ENCODE measurements at places on chromosomes 2 and 18.

- no peak for DNase-seq
These were observed 28.4 kb upstream of the GTF2A1L start for GRCh38 chr2:48589170-48589767.

DNA sequence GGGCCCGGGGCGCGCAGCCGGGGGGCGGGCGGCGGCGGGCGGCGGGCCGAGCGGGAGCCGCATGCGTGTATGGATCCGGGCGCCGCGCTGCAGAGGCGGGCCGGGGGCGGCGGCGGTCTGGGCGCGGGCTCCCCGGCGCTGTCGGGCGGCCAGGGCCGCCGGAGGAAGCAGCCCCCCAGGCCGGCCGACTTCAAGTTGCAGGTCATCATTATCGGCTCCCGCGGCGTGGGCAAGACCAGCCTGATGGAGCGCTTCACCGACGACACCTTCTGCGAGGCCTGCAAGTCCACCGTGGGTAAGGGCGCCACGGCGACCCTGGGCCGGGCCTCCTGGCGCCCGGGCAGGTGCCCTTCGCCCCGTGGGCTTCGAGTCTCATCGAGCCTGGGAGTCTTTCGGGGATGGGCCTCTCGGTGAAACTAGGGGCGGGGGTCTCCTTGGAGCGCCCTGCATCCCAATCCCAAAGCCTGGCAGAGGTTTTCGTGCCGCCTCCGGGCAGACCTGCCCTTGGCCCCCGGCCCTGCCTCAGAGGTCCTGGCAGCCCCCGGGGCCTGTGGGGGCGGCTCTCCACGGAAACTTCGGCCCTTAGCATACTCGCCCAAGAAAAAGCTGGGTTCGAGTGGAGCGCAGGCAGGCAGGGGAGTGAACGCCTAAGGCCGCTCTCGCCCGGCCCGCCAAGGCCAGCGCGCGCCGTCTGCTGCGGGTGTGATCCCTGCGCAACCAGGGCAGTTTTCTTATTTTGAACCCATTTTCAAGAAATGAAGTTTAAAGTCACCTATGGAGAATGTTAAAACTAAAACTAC is 622 bp downstream of the RAB12 start:
- no peak for DNase-seq

- DNase-seq: no peak
These were observed 155.6 kb downstream of the NCKAP5 start for GRCh38 chr2:133412694-133413093.

- DNase-seq: no peak
These were observed 41.8 kb downstream of the LRP2 start for GRCh38 chr2:169320561-169320960.

- DNase-seq: no peak
These were observed 3.1 kb downstream of the NFE2L2 start for GRCh38 chr2:177261116-177262060.

DNA sequence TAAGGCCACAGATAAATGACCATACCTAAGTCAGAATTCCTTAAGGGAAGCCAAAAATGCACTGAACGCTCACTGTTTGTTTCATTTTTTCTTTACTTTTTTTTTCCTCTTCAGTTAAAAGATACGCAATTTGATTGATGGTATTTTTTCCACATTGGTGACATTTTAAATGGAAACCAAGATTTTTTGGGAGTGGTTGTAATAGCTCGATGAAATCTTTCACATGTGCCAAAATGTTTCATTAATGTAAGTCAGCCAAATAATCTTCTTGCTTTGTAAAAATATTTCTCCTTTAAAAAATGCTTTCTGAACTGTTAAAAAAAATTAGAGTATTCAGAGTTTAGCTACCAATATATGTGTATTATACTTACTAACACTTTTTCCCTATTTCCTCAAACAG is 339.8 kb downstream of the ZEB2 start:
- no peak for DNase-seq

GRCh38 chr2:42296226-42296625 is 64.8 kb downstream of the COX7A2L start:
- DNase-seq: no peak

DNA sequence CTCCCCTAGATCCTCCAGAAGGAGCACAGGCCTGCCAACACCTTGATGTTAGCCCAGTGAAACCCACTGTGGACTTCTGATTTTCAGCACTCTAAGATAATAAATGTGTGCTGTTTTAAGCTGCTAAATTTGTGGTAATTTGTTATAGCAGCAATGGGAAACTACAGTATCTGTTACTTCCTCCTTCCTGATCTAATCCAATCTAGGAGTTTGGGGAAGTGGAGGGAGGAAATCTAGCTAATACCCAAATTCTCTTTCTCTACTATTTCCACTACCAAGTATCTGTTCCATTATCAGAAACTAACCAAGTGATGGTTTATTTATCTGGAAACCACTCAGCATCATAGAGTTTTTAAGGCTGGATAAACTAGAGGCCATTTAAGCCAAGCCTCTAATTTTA is 64.9 kb downstream of the AFF3 start:
- DNase-seq: no peak

- DNase-seq: no peak
These were observed 391.2 kb upstream of the FSIP2 start for GRCh38 chr2:185347445-185347844.

DNA sequence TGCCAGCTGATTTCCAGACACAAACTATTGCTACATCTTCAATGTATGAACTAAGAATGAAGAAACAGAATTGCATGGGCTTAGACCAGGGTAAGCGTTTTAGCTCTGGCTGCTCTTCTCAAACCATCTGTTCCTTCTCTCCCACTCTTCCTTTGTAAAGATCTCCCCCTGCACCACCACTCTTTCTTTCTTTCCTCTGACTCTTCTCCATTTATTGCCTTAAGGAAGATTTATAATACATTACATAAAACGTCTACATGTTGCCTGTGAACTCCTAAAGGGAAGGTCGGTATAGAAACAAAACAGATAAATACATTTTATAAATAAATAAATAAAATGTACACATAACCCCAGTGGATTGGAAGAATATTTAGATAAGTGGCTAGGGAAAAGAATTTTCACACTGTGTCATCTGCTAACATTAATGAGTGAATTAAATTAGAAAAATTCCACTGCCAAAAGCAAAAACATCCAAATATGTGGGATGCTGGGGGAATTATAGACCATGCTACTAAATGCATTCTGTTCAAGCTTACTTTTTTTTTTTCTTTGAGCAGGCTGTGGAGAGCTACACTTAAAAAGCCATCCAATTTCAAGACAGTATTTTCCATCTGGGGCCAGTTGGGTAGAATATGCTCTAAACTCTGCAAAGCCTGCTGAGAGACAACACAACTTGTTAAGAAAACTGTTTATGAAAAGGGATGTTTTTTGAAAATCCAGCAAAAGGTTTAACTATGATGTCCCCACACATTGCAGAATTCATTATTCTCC is 41.5 kb downstream of the NCKAP5 start:
- no peak for DNase-seq

DNA sequence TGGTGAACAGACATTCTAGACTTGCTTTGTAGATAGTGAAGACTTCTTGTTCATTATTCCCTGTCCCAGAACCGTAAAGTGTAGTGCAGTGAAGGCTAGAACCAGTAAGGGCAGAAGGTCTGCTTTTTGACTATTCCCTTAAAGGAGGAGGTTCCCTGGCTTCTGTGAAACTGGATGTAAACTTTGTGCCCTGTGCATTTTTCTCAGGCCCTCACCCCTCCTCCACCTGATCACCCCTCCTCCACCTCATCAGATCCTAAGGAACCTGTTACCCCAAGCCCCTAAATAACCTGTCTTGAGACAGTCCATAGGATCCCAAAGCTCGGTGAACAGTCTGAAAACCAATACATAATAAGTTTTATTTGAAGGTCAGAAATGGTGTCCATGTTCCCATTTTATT is 33.7 kb downstream of the SFT2D3 start:
- no peak for DNase-seq

GRCh38 chr2:120739438-120740090 is 3.9 kb downstream of the GLI2 start:
- DNase-seq: no peak

- DNase-seq: no peak
These were observed 102.8 kb upstream of the CYP1B1 start for GRCh38 chr2:38178556-38179419.

- DNase-seq: no peak
These were observed 110.0 kb downstream of the MBP start for GRCh38 chr18:77022556-77022955.

- no peak for DNase-seq
These were observed 65.3 kb downstream of the MYT1L start for GRCh38 chr2:2265747-2266279.

- no peak for DNase-seq
These were observed 34.3 kb upstream of the KCNG2 start for GRCh38 chr18:79763407-79763806.

GRCh38 chr2:196384729-196385128 is 213.4 kb upstream of the STK17B start:
- DNase-seq: no peak

GRCh38 chr2:73376681-73377080 is 9.0 kb upstream of the ALMS1 start:
- DNase-seq: no peak

- no peak for DNase-seq
These were observed 148.5 kb downstream of the MYT1L start for GRCh38 chr2:2182551-2183071.

DNA sequence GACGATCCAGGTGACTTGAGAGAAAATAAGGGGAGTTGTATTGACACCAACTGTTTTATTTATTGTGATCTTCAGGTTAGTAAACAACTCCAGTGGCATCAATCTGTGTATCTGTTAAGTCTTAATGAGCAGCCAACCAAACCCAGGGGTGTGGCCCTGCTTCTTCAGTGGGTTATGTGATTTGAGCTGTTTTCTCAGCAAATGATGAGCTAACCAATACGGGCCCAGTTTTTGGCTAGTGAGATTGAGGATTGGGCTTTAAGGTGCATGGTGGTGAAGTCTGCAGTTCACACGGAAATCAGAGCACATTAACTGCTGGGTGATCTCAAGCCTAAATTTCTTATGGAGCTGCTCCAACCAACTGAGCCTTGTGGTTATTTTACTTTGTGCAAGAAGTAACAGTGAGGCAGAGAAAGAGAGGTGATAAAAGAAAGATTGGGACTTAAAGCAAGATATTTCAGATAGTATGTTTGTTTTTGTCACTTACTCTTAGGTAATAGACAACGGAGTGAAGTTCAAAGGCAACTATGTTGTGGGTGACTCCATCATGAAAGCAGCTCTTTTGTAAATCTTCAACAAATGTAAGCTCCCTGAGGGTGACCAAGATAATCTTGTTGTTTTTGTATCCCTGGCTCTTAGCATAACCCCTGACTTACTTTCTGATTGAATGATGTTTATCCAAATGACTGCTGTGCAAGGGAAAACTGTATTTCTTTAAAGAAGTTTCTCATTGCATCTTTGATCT is 2.4 kb downstream of the MTCL1 start:
- no peak for DNase-seq

GRCh38 chr2:134395779-134396178 is 141.9 kb downstream of the MGAT5 start:
- DNase-seq: no peak

DNA sequence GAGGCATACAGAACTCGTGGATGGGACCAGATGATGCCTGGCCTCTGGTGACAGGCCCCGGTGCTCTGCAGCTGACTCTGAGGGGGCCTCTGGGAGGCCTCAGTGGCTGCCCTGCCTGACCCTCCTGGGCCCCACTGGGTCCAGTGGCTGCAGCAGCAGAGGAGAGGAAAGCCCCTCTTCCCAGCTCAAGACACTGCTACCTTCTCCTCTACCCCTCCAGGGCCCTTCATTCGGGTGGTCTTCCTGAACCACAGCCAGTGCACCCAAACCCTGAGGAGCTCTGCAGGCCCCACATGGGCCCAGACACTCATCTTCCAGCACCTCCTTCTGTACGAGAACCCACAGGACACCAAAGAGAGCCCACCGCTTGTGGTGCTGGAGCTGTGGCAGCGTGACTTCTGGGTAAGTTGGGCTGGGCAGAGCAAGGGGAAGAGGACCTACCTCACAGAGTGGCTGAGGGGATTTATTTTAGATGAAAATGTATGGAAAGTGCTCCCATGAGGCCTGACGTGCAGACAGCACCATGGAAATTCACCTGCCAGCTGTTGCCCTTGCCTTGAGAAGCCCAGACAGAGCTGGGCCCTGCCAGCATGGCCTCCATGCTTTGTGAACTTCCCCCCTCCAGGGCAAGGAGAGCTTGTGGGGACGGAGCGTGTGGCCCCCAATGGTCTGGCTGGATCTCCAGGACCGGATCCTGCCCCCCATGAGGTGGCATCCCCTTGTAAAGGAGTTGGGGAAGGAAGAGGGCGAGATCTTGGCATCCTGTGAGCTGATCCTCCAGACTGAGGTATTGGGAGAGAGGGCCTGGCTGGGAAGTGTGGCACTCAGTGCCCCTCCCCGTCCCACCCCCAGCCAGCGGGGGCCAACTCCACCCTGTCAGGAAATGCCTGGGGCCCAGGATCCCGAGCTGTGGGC is 46.3 kb downstream of the LMAN2L start:
- DNase-seq: no peak

DNA sequence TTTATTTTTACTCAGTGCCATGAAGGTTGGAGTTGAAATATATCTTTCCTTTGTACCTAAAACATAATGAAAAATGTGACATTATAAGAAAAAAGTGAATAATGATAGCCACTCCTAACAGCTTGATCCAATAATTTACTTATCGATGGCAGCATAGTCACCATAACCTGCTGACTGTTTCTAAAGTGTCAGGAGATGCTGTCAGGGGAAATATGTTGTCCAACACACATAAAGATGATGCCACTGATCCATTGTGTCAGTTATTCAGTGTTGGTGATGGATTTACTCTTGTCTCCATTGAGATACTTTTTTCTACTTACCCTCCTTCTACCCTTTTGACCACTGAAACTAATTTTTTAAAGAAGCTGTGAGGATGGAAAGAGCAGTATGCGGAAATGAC is 1006.9 kb upstream of the TMEFF2 start:
- DNase-seq: no peak

- no peak for DNase-seq
These were observed 19.9 kb upstream of the NEDD4L start for GRCh38 chr18:58024139-58024538.

- no peak for DNase-seq
These were observed 3.8 kb downstream of the LIPG start for GRCh38 chr18:49565612-49566011.

GRCh38 chr2:226600184-226600583 is 199.4 kb downstream of the IRS1 start:
- DNase-seq: no peak

GRCh38 chr2:105886029-105886454 is 141.3 kb downstream of the NCK2 start:
- DNase-seq: no peak
